GM23248 (cell line): ENCODE measurements at places on chromosomes 2 and 18. TPM values are rescaled to one million over a fixed set of nuclear protein-coding genes. Genes with fewer than 3 reads are reported as not detected.

GRCh38 chr2:143357966-143358365, 228.7 kb downstream of the ARHGAP15 start:
- H3K27me3 ChIP-seq: no peaks in the 10 kb centered on the region
- DNase-seq: no peak
- H3K4me3 ChIP-seq: no peak overlapping the region
- no peaks in the 10 kb centered on the region for H3K4me1 ChIP-seq
- H3K27ac ChIP-seq: no peak overlapping the region
- no peaks in the 10 kb centered on the region for H3K36me3 ChIP-seq

DNA sequence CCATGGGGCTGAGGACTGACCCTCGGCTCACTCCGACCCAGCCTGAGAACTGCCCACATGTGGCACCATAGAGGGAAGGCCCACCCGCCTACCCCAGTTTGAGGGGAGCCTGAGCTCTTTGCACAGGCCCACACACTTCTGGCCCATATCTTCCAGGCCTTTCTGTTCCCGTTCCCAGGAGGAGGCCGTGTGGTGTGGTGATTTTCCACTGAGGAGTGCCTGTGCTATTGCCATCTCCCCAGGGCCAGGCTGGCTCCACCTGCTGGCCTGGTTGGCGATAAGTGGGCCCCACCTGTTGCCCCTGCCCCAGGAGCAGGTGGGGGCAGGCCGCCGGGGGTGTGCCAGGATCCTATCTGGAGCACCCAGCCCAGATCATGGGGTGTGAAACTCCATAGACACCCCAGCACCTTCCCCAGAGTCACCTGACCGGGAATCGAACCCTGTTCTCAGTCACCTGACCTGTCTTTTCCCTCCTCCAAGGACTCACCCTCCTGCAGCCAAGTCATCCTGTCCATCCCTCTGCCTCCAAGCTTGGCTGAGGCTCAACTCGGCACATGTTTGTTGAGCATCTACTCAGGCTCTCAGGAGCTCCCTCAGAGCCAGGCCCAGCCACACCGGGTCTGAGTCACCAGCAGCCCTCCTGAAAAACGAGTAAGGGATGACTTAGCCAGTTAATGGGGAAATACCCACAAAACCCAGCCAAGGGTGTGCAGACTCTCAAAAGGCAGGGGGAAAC, 120.1 kb downstream of the CYP26B1 start:
- H3K4me1 ChIP-seq: no peaks in the 10 kb centered on the region
- no peaks in the 10 kb centered on the region for H3K36me3 ChIP-seq
- DNase-seq: peak; percentile 40

- H3K36me3 ChIP-seq: no peaks in the 10 kb centered on the region
- peak; percentile 84 for DNase-seq
- no peak overlapping the region for H3K27ac ChIP-seq
- no peak overlapping the region for H3K4me3 ChIP-seq
These were observed 30.8 kb downstream of the TBC1D8 start for GRCh38 chr2:101120124-101120996.

- DNase-seq: peak; percentile 27
- no peaks in the 10 kb centered on the region for H3K36me3 ChIP-seq
- H3K4me3 ChIP-seq: no peak overlapping the region
- H3K27ac ChIP-seq: no peak overlapping the region
- H3K4me1 ChIP-seq: no peaks in the 10 kb centered on the region
- H3K27me3 ChIP-seq: no peaks in the 10 kb centered on the region
These were observed 208.5 kb downstream of the SH3BP4 start for GRCh38 chr2:235160281-235160810.

GRCh38 chr2:54336136-54336976, 80.3 kb upstream of the TSPYL6 start:
- peak; percentile 87 for DNase-seq
- H3K27ac ChIP-seq: peak overlapping the region; percentile 62
- peaks cover 40% of the 10 kb centered on the region for H3K4me1 ChIP-seq

- DNase-seq: peak; percentile 56
- no peaks in the 10 kb centered on the region for H3K27me3 ChIP-seq
- H3K4me1 ChIP-seq: peaks cover 32% of the 10 kb centered on the region
- H3K4me3 ChIP-seq: no peak overlapping the region
- H3K27ac ChIP-seq: no peak overlapping the region
- no peaks in the 10 kb centered on the region for H3K36me3 ChIP-seq
These were observed 169.4 kb downstream of the PLCL1 start for GRCh38 chr2:197973772-197974171.

DNA sequence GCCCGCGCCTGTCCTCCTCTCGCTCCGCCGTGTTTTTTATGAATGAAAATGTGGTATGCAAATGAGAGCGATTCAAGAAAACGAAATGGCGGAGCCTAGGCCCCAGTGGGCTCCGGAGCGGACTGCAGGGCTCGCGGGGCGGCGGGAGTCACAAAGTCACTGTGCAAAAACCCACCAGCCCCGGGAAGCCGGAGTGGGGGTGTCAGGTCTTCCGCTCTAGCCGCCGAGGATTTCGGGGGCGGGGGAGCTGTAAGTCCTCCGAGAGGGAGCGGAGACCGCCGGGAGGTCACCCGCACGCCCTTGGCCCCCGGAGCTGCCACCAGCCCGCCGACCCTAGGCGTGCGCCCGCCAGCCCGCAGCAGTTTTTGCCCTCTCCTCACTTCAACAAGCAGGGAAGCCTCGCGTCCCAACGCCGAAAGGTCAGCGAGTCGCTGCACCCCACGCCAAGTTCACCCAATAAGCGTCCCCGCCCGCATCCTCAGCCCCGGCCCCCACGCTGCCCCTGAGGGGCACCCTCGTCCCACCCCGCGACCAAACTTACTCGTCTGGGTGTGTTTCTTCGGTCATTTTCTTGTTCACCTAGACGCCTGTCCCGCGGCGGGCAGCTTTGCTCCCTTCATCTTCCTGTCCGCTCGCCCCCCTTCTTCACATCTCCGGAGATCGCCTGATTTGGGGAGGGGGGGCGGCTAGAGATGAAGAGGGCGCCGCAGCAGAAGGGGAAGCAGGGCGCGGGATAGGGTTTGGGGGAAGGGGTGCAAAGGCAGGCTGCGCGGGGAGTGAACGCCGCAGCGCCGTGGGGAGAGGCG, 775 bp downstream of the SPRED2 start:
- peaks cover 18% of the 10 kb centered on the region; the same call in 1 of the 2 replicates for H3K4me1 ChIP-seq
- peak overlapping the region; percentile 72 for H3K27ac ChIP-seq
- peak; percentile 77 for DNase-seq
- H3K27me3 ChIP-seq: no peaks in the 10 kb centered on the region

- no peak overlapping the region for H3K27ac ChIP-seq
- H3K27me3 ChIP-seq: peaks cover 23% of the 10 kb centered on the region
- no peak overlapping the region for H3K4me3 ChIP-seq
These were observed 45.4 kb downstream of the C18orf63 start for GRCh38 chr18:74360852-74361655.

DNA sequence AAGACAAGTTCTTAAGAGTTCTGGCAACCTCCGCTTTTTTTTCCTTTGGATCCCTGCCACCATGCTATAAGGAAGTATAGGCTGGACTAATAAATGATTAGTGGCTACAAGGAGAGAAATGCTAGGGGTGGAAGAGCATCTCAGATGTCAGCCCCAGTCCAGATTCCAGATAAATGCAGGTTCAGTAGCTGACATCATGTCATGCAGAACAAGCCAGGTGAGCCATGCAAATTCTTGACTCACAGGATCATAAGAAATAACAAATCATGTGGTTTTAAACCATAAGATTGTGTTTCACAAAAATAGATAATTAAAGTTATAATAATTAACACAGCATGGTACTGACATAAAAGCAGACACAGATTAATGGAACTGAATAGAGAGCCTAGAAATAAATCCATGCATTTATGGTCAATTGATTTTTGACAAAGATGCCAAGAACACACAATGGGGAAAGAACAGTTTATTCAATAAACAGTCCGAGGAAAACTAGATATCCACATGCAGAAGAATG, 152.9 kb upstream of the SESTD1 start:
- H3K27ac ChIP-seq: no peak overlapping the region
- H3K27me3 ChIP-seq: no peaks in the 10 kb centered on the region
- no peak overlapping the region for H3K4me3 ChIP-seq
- H3K4me1 ChIP-seq: no peaks in the 10 kb centered on the region

DNA sequence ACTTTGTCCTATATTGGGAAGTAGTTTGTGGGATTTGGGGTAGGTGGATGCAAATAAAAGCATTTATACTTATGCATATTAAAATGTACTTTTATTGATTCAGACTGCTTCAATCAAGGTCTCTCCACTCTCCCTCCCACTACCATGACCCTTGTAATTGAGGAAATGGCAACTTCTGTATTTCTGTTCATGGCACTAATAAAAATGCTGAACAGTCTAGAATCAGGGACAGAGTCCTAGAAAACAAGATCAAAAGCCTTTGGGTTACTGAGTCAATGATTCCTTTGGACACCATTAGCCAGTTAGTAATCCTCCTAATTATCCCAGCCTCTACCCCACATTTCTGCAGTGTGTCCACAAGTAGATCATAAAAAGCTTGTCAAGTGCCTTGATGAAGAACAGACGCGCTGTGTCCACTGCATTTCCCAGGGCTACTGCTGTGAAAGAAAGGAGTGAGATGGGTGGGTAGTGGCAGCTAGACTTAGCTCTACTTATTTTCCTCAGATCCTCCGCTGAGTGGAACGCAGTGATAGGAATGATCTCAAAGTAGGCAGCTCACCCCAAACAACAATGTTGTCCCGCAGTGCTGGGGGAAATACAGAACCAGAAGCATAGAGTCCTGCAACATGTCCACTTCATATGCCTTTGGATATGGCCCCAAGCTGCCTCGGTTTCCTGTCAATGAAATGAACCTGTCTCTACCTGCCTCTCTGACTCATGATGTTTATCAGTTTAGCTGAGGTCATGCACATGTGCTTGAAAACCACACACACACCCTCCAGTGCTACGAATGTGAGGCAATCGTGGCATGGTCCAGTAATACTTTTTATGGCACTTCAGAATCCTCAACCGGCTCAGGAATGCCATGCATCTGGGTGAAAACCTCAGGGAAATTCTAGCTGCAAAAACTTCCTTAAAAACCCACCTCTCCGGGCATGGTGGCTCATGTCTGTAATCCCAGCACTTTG, 115.5 kb downstream of the COL6A3 start:
- no peaks in the 10 kb centered on the region for H3K36me3 ChIP-seq
- H3K27ac ChIP-seq: no peak overlapping the region
- no peak overlapping the region for H3K4me3 ChIP-seq
- H3K4me1 ChIP-seq: peaks cover 49% of the 10 kb centered on the region

GRCh38 chr2:96374211-96374951, 38.8 kb downstream of the NCAPH start:
- no peak overlapping the region for H3K27ac ChIP-seq
- H3K4me1 ChIP-seq: no peaks in the 10 kb centered on the region
- no peaks in the 10 kb centered on the region for H3K27me3 ChIP-seq

GRCh38 chr18:3653851-3654441, 204.0 kb downstream of the TGIF1 start:
- H3K27ac ChIP-seq: no peak overlapping the region
- DNase-seq: no peak
- H3K36me3 ChIP-seq: no peaks in the 10 kb centered on the region
- no peaks in the 10 kb centered on the region for H3K27me3 ChIP-seq
- H3K4me1 ChIP-seq: peaks cover 32% of the 10 kb centered on the region

DNA sequence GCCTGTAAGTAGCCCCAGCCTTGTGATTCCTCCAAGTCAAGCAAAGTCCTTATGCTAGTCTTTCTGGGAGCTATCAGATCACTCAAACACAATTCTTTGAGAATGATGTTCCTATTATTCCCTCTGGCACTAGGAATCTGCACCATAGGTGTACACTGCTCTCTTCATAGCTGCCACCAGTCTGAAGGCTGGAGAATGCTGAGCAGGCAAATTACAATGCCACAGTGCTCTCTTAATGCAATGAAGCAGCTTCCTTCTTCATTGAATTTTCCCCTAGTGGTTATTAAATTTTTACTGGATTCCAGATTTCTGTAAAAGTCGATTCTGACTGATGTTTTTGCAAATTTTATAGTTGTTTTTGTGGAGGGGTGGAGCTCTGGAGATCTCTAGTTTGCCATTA, 84.8 kb downstream of the CCDC178 start:
- no peaks in the 10 kb centered on the region for H3K36me3 ChIP-seq
- no peaks in the 10 kb centered on the region for H3K27me3 ChIP-seq
- no peak overlapping the region for H3K4me3 ChIP-seq
- H3K27ac ChIP-seq: no peak overlapping the region

DNA sequence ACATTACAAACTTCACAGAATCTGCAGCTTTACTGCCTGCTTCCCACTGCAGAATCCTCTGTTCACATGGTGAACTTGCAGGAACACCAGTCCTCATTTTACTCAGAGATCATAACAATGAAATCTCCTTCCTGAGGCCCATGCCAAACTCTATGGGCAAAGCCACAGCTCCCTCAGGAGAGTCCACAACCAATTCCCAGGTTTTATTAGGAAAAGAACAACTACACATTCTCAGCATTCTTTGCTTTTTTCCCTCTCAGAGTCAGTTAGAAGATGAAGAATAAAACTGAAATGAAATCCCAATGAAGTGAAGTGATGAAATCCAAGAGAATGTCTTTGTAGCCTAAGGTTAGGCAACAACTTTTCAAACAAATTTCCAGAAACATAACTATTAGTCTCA, 233.7 kb downstream of the DSEL start:
- no peak overlapping the region for H3K27ac ChIP-seq
- no peaks in the 10 kb centered on the region for H3K27me3 ChIP-seq
- DNase-seq: peak; percentile 32
- no peaks in the 10 kb centered on the region for H3K36me3 ChIP-seq

GRCh38 chr2:162123806-162124758, 28.0 kb downstream of the GCG start:
- H3K27ac ChIP-seq: no peak overlapping the region
- no peak overlapping the region for H3K4me3 ChIP-seq
- peak; percentile 54 for DNase-seq
- peaks cover 8% of the 10 kb centered on the region; the same call in 1 of the 2 replicates for H3K4me1 ChIP-seq
- no peaks in the 10 kb centered on the region for H3K36me3 ChIP-seq
- no peaks in the 10 kb centered on the region for H3K27me3 ChIP-seq

GRCh38 chr2:216142540-216142939, 33.4 kb downstream of the XRCC5 start:
- no peak overlapping the region for H3K4me3 ChIP-seq
- peak overlapping the region; percentile 16; the same call in 1 of the 2 replicates for H3K27ac ChIP-seq
- H3K36me3 ChIP-seq: peaks cover 77% of the 10 kb centered on the region

DNA sequence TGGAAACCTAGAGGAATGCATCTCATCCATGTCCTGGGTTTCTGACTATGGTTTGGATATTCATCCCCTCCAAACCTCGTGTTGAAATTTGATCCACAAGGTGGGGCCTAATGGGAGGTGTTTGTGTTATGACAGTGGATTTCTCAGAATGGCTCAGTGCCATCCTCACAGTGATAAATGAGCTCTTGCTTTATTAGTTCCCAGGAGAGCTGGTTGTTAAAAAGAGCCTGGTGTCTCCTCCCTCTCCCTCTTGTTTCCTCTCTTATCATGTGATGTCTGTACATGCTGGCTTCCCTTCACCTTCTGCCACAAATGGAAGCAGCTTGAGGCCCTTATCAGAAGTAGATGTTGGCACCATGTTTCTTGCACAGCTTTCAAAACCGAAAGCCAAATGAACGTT, 424.3 kb downstream of the DCC start:
- H3K27ac ChIP-seq: no peak overlapping the region
- DNase-seq: no peak
- H3K4me3 ChIP-seq: no peak overlapping the region
- H3K4me1 ChIP-seq: no peaks in the 10 kb centered on the region
- no peaks in the 10 kb centered on the region for H3K36me3 ChIP-seq

- H3K36me3 ChIP-seq: no peaks in the 10 kb centered on the region
- no peak overlapping the region for H3K4me3 ChIP-seq
- DNase-seq: no peak
- no peak overlapping the region for H3K27ac ChIP-seq
- no peaks in the 10 kb centered on the region for H3K27me3 ChIP-seq
These were observed 18.9 kb downstream of the LTBP1 start for GRCh38 chr2:32965523-32966171.

The CEP76 gene
- total RNA-seq: 11.8 and 19.7 TPM in 2 replicates

The KLF11 gene
- 5.8 and 6.6 TPM in 2 replicates for total RNA-seq

The RAB6D gene
- not detected in 2 replicates for total RNA-seq

The CDH7 gene
- total RNA-seq: not detected in 2 replicates

The KLF7 gene
- total RNA-seq: 22.5 and 43.0 TPM in 2 replicates

The CCDC150 gene
- total RNA-seq: 0.65 and 1.1 TPM in 2 replicates

The PLEKHM3 gene
- 6.6 and 19.9 TPM in 2 replicates for total RNA-seq

The UGT1A4 gene
- not detected in 2 replicates for total RNA-seq

The PHOSPHO2 gene
- 0.86 and 2.4 TPM in 2 replicates for total RNA-seq
